Activated naive CD4-positive, alpha-beta T cell treated with anti-CD3 and anti-CD28 coated beads, Interleukin-2, amount 50 U/mL, for 72 hours (primary cell): ENCODE measurements at places on chromosomes 6 and 20. TPM values are rescaled to one million over a fixed set of nuclear protein-coding genes. Genes with fewer than 3 reads are reported as not detected.

The SLC35D3 gene
- total RNA-seq = not detected

The BANF2 gene
- total RNA-seq = not detected

The WFDC5 gene
- not detected for total RNA-seq

The CCN6 gene
- not detected for total RNA-seq

The LY6G6F gene
- total RNA-seq = not detected

The LZTS3 gene
- total RNA-seq = 2.0 TPM

The EPPIN gene
- not detected for total RNA-seq

The TGM3 gene
- total RNA-seq = not detected

The TRIM31 gene
- total RNA-seq = not detected

The TCF15 gene
- total RNA-seq = not detected

The TTK gene
- 53.8 TPM for total RNA-seq

The PACRG gene
- 0.43 TPM for total RNA-seq

The OR2B6 gene
- total RNA-seq = not detected

The BCAS1 gene
- total RNA-seq = not detected

The CDSN gene
- total RNA-seq = not detected

The TFAP2A gene
- not detected for total RNA-seq

The SPACA1 gene
- not detected for total RNA-seq

The MCHR2 gene
- total RNA-seq = not detected
